ENCODE measurements at places on chromosomes 6 and 20. TPM values are rescaled to one million over a fixed set of nuclear protein-coding genes. Genes with fewer than 3 reads are reported as not detected.

DNA sequence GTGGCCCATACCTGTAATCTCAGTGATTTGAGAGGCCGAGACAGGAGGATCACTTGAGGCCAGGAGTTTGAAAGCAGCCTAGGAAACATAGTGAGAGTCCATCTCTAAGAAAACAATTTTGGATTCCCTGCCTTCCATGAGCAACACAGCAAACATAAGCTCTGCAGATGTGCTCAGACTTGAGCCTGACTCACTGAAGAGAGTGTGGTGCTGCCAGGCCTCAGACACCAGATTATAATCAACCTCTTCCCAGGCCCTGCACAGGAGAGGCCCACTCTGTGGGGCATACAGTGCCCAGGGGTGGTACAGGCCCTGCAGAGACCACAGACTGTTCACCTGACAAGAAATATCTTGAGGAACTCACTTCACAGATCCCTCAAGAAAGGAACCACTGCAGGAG is 19.9 kb downstream of the HLA-DPB1 start:
- DNase-seq, result no peak

GRCh38 chr6:21375151-21376116 is 218.1 kb upstream of the SOX4 start:
- no peak for DNase-seq

- no peak for DNase-seq
Measured at GRCh38 chr6:39685938-39686337, 39.3 kb downstream of the KIF6 start.

GRCh38 chr6:137848672-137849071 is 18.4 kb upstream of the TNFAIP3 start:
- no peak for DNase-seq

PLCG1 gene
- total RNA-seq, result 47.3 TPM

GTSF1L gene
- not detected for total RNA-seq

TUBB1 gene
- not detected for total RNA-seq

Data from esophagus squamous epithelium (tissue), 5 donors.